Activated naive CD4-positive, alpha-beta T cell treated with anti-CD3 and anti-CD28 coated beads, Interleukin-2, amount 50 U/mL, for 72 hours (primary cell): ENCODE measurements at places on chromosomes 3 and 15.

DNA sequence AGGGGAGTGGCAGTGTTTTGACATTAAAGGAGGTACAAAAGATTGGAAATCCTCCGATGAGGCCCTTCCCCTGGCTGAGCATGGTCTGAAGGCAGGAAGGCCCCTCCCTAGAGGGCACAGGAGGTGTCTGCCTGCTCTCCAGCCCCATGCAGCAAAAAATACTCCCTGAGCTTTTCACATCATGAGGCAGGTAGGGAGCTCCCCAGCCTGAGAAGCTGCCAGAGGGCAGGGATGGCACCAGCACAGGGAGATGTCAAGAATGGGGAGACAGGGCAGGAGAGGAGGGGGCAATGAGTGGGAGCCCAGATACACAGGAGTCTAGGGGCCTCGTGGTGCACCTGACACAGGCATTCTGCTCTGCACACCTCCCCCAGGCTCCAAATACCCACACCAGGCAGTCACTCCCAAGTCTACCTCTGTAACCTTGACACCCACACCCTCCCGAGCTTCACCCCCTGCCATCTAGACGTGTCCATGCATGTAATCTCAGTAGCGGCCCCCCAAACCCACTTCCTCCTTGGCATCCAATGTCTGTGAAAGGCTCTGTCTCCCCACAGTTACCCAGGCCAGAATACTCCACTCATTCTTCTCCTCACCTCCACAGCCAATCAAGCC, 22.9 kb downstream of the GRAMD2A start:
- DNase-seq = no peak

GRCh38 chr15:88249220-88249619, 7.3 kb downstream of the NTRK3 start:
- no peak for DNase-seq

DNA sequence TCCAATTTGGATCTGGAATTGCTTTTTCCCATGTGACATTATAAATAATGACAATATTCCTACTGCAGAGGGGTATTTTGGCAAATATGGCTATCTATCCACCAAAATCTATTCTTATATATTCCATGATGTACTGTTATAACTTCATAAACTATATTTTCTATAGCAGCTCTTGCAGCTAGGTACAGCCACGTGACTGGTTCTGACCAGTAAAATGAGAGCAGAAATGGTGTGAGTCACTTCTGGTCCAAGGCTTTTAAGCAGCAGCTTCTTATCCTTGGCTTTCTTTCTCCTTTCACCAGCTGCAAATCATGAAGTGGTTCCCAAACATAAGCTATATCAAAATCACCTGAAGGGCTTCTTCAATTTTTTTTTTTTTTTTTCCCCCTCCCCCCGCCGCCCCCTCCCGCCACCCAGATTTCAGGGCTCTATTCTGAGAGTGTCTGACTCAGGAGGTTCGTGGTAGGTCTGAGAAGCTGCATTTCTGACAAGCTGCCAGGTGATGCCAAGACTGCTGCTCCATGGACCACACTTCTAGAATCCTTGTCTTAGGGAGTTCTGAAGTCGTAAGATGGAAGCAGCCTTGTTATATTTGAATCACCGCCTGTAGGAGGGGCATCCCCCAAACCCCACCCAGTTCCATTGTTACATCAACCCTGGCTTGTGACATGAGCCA, 357.5 kb downstream of the CHST2 start:
- no peak for DNase-seq

DNA sequence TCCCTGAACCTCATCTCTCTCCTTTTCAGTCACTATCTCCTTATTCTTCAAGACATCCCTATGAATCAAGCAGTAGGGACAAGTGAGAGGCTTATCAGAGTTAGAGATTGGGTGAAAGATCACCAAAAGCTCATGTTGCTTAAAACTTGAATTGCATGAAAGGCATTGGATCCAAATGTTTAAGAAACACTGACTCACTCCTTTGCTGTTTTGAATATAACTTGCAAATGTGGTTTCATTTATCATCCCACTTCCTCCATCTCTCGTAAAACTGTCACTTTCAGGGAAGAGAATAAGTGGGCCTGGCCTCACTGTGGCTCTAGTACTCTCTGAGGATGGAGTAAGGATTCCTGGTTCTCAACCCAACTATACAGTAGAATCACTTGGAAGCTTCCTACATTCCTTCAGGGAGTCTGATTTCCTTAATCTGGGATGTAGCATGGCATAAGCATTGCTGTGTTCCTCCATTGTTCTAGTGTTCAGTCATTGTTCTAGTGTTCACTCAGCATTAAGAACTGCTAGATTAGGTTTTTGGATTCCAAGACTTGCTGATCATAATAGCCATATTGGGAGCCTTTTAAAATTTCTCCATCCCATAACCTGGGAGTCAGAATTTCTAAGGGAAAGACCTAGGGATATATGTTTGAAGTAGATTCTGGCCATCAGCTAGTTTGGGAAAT, 171.8 kb downstream of the TMEM108 start:
- no peak for DNase-seq

GRCh38 chr3:156539051-156539450, 15.9 kb downstream of the SSR3 start:
- DNase-seq = no peak

- DNase-seq = no peak
These were observed 330.5 kb upstream of the ROPN1 start for GRCh38 chr3:124322309-124322880.

DNA sequence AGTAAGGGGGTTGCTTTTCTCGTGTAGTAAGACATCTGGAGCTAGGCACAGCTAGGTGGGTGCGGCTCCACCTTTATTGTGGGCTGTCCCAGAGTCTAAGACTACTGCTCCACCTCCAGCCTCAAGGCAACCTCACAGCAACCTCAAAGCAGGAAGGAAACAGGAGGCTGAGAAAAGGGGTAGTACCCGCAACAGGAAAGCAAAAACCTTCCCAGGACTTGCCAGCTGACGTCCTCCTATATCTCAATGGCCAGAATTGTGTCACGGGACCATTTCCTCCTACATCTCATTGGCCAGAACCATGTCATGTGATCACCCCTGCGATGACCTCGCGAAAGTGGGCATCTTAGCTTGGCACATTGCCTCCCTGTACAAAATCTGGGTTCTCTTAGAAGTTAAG, 4.3 kb upstream of the GPR160 start:
- DNase-seq = peak; percentile 65

GRCh38 chr15:67149068-67149772, 83.8 kb downstream of the SMAD3 start:
- DNase-seq = no peak

GRCh38 chr15:29840926-29841325, 18.7 kb upstream of the TJP1 start:
- DNase-seq = no peak

DNA sequence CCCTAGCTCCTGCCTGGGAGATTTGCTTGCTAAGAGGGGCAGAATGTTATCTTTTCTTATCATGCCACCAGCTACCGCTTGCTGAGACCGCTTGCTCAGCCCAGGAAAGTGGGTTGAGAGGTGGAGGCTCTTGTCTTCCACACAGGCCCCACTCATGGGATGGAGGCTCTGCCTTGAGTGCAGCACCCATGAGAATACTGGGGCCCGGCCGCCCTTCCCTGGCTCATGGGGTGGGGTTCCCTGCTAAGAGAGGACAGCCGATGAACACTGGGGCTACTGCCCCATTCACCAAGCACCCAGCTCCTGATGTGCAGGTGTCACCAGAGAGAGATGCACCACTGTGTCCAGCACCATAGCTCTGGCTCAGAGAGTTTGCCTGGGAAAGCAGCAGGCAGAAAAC, 55.2 kb downstream of the HMCES start:
- DNase-seq = no peak

DNA sequence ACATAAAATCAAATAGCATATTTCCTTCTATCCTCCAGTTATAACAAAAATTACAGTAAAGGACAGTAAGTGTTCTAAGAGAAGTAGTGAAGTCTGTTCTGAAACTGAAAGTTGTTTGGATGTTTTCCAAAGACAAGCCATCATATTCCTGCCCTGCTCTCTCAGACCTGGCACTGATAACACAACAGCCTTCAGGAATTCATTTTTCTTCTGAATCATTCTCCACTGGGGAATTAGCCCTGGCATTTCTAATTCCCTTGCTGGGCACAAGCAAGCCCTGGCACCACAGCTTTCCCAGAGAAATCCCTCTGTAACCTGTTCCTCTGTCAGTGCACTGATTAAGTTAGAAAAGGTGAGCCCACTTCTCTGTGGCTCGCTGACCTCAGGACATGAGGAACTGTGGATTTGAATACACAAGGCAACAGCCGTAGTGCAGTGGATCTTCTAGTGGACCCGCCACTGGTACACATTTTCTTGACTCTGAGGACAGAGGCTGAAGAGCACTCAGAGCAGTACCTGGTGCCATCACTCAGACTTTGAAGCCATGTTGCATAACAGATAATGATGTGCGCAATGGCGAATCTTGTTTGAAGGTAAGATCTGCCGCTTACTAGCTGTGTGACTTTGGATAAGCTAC, 61.6 kb downstream of the WWTR1 start:
- DNase-seq = no peak

DNA sequence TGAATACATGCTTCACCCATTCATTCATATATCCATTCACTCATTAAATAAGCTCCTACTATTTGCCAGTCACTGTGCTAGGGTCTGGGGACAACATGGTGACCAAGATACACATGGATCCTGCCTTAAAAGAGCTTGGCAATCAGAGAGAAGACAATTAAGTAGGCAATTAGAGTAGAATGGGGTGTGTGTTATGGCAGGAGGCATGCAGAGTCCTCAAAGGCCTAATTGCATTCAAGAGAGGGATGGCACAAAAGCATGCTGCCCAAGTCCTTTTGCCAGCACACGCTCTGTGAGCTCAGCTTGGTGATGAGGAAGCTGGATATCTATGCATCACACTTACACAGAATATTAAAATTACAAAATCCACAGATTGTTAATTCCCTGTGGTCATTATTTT, 2.8 kb upstream of the PRICKLE2 start:
- DNase-seq = no peak

DNA sequence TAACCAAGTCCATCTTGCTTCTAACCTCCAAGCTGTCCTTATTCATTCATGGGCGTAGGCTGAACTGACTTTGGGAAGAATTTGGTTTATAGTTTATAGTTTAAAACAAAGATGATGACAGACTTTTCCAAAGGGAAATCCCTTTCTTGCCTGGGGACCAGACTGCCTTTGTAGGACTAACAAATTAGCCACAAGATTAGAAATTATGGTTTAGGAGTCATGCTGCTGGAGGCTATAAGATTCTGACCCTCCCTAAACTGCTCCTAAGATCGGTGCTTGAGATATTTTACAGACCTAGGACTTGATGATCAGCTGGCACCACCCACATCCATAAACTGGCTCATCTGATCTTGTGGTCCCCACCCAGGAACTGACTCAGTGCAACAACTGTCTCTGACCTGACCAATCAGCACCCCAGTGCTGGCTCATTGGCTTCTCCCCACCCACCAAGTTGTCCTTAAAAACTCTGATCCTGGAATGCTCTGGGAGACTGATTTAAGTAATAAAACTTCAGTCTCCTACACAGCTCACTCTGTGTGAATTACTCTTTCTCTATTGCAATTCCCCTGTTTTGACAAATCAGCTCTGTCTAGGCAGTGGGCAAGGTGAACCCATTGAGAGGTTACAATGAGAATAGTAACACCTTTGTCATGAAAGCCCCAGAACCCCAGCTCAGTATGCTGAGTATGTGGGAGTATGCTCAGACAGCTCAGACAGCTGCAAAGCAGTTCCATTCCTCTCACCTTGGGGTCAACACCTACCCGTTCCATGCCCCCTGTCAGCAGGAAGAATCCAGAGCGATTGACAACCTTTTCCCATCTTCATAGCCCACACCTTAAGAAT, 51.6 kb upstream of the C15orf39 start:
- DNase-seq = no peak

DNA sequence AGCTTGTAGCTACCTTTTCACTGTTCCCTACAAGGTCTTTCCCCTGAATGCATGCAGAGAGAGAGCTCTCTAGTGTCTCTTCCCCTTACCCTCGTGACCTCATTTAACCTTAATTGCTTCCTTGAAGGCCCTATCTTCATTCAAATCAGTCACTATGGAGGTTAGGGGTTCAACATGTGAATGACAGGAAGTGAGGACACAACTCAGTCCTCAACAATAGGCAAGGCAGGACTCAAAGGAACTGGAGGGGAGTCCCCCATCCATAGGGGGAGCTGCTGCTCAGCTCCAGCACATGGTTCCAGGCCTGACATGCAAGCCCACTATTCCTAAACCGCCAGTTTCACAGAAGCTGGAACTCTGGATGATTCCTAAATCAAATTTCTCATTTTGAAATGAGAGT, 33.8 kb upstream of the GYG1 start:
- DNase-seq = no peak
